ENCODE measurements at places on chromosomes 6 and 20. TPM values are rescaled to one million over a fixed set of nuclear protein-coding genes. Genes with fewer than 3 reads are reported as not detected.

DNA sequence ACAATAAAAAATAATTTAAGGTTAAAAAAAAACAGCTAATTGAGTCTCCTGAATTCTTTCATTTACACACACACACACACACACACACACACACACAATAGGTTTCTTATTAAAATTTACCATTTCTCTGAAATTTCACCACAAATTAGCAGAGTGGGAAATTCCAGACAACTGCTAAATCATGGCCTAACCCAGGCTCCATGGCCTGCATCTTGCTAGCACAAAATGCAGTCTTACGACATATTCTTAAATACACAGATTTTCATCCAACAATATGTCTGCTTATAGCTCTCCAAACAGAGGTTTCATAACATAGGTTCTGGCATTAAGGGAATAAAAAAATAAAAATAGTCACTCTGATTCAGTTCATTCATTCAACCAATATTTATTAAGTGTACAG, 46.9 kb downstream of the SOD2 start:
- DNase-seq = no peak

DNA sequence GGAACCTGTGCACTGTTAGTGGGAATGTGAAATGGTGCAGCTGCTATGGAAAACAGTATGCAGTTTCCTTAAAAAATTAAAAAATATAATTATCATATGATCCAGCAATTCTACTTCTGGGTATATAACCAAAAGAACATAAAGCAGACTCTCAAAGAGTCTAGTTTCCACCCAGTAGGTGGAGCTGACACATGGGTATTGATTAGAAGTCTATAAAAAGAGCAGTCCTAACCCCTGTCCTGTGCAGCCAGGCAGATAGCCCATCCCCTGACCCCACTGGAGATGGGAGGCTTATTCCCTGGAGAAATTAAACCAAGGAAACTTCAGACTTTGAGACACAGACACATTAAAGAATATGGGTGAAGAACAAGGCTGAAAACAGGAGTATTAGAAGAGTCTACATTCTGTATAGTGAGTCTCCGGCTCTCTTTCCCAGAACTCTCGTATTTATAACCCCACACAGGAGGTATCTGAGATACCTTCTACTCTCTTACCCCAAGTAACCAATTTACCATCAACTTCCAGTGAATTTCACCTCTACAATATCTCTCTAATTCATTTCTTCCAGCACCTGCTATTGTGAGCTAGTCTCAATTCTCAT, 92.3 kb downstream of the SEL1L2 start:
- DNase-seq = no peak

GRCh38 chr20:49631856-49632418, 64.0 kb upstream of the PTGIS start:
- DNase-seq = no peak

DNA sequence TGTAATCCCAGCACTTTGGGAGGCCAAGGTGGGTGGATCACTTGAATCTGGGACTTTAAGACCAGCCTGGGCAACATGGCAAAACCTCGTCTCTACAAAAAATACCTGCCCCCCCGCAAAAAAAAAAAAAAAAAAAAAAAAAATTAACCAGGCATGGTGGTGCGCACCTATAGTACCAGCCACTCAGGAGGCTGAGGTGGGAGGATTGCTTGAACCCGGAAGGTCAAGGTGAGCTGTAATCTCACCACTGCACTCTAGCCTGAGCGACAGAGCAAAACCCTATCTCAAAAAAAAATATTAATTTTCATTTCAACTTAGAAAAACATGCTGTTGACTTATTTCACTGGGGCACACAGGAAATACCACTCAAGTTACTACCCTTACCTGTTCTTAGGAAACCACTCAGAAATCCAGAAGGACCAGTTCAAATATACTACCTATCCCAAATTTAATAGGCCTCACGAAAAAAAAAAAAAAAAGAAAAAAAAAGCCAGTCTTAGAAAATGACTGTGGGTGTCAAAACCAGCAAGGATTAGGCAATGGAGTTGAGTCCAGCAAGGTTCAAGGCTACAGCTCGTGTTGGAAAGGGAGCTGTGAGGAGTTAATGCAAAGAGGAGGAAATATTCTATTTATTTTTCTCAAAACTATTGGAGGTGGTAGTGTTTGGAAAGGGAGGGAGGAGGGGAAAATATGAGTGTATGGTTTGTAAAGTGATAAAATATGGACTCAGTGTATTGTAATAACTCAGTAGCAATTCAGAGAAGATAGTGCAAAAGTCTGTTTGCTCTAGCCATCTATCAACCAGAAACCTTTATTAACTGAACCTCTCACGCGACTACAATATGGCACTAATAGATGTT, 33.9 kb upstream of the PIM1 start:
- DNase-seq = no peak

DNA sequence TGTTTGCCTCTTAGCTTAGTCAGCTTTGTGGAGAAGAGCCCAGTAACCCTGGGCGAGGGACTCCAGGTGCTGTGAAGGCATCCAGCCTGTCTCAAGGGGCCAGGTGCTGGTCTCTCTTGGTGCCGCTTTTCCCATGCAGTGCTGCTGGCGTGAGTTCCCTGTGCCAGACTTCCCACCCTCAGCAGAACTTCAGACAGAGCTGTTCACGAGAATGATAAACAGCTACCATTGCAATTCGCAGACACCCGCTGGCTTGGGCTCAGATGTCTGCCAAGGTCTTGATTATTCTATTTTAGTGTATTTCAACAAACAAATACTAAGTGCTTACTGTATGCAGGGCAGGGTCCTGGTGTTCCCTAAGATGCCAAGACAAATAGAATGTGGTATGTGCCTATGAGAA, 57.7 kb downstream of the RNF217 start:
- no peak for DNase-seq

GRCh38 chr20:20897145-20897544, 184.7 kb upstream of the RALGAPA2 start:
- DNase-seq = no peak

- DNase-seq = peak; percentile 39
These were observed 22.7 kb upstream of the NTSR1 start for GRCh38 chr20:62685781-62686555.

The LINC00237 gene
- total RNA-seq = not detected

The RSPH4A gene
- 0.15 TPM for total RNA-seq

The DNAJC5 gene
- 54.0 TPM for total RNA-seq
